Activated T-cell treated with anti-CD3 and anti-CD28 coated beads, Interleukin-2, amount 50 U/mL, for 72 hours (primary cell): ENCODE measurements at places on chromosomes 7 and 10. TPM values are rescaled to one million over a fixed set of nuclear protein-coding genes. Genes with fewer than 3 reads are reported as not detected.

DNA sequence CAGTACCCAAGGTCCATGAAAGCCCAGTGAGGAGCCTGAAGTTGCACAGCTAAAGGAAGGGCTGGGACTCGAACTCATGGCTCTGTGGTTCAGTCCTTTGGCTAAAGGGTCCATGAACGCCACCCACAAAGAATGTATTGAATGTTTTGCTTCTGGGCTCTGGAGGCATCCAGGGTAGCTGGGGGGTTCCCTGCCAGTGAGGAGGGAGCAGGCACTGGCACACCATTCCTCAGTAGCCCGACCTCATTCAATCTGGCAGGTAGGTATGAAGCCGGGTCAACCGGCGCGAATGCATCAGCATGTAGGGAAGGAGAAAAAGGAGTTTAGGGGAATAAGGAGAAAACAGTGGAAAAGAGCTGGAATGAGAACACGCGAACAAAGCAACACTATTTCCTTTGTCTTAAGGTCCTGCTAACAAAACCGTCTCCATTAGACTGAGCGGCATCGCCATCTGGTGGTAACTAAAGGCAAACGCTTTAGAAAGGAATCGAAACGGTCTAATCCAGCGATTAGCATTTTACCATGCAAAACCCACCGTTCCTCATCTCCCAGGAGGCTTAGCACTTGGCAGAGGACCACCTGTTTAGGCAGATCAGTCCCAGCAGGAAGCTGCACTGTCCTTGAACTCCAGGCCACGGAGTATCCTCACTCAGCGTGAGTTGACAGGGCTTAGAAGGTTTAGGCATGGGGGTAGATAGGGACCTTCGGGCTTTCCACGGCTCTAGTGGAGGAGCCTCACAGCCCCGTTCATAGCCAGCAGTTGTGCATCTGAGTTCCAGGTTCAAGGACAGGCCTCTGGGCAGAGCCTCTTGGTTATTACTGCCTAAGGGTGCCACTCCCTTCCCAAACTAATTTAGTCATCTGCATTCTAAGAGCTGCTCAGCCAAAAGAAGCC is 122.8 kb downstream of the UBE2H start:
- peak overlapping the region; percentile 10 for H3K27ac ChIP-seq
- DNase-seq: peak; percentile 59
- peaks cover 25% of the 10 kb centered on the region for H3K4me1 ChIP-seq
- no peaks in the 10 kb centered on the region for H3K36me3 ChIP-seq
- no peaks in the 10 kb centered on the region for H3K27me3 ChIP-seq

DNA sequence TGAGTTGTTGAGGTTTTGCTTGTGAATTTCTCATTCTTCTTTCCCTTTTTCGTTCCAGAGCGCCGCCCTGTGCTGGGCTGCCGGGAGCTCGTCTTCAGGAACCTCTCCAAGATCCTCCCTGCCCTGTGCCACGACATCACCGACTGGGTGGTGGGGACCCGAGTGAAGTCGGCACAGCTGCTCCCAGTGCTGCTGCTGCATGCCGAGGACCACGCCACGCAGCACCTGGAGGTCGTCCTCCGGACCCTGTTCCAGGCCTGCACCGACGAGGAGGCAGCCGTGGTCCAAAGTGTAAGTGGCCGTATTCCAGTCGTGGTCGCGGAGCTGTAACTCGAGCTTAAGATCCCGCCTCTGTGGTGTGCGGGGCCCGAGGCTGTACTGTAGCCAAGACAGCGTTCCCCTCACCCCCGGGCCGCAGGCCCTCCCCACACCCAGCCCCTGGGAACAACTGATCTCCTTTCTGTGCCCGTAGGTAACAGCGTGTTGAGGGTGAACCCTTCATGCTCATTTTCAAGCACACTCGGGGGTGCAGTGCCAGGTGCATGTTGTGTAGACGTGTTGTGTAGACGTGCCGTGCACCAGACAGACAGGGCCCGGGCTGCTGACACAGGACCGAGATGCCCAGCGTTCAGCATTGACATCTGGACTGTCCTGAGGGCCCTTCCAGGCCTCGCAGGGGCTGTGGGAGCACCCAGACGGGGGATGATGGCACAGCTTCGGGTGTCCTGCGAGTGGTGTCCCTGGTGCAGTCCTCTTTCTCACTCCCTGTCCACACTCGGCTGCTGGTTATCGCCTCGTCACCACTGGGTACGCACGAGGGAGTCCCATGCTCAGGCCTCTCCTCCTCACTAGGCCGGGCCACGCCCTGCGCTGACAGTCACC is 27.7 kb upstream of the PRKAR1B start:
- H3K27me3 ChIP-seq: no peaks in the 10 kb centered on the region
- DNase-seq: no peak
- H3K36me3 ChIP-seq: no peaks in the 10 kb centered on the region
- H3K4me3 ChIP-seq: no peak overlapping the region
- no peak overlapping the region for H3K27ac ChIP-seq
- H3K4me1 ChIP-seq: no peaks in the 10 kb centered on the region

GRCh38 chr7:145265180-145265579 is 429.3 kb upstream of the TPK1 start:
- DNase-seq: no peak
- no peaks in the 10 kb centered on the region for H3K4me1 ChIP-seq
- H3K27ac ChIP-seq: no peak overlapping the region
- H3K36me3 ChIP-seq: no peaks in the 10 kb centered on the region
- H3K4me3 ChIP-seq: no peak overlapping the region

The SFRP4 gene
- not detected for total RNA-seq

GRCh38 chr7:135207406-135208101 is 3.8 kb downstream of the WDR91 start:
- peaks cover 11% of the 10 kb centered on the region for H3K36me3 ChIP-seq
- H3K27ac ChIP-seq: no peak overlapping the region
- H3K27me3 ChIP-seq: no peaks in the 10 kb centered on the region

DNA sequence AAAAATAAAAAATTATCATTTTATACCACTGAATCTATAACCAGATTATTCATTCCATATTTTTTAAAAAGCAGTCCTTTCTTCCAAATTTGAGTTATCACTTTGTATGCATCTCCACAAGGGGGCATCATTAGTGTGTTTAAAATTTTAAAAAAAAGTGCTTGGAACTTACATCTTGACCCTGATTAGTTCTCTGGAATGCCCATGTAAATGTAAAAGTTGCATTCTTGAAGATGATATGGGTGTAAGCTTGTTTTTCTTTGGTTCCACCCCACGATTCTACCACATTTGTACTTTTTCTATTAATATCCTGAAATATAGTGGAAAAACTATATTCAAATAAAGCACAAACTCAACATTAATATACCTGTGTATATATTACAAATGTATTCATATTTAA is 144.9 kb downstream of the ELAPOR2 start:
- no peaks in the 10 kb centered on the region for H3K27me3 ChIP-seq
- H3K36me3 ChIP-seq: no peaks in the 10 kb centered on the region
- H3K4me1 ChIP-seq: peaks cover 8% of the 10 kb centered on the region
- H3K27ac ChIP-seq: no peak overlapping the region
- DNase-seq: no peak

- DNase-seq: no peak
- no peaks in the 10 kb centered on the region for H3K4me1 ChIP-seq
- no peak overlapping the region for H3K4me3 ChIP-seq
- no peak overlapping the region for H3K27ac ChIP-seq
- no peaks in the 10 kb centered on the region for H3K36me3 ChIP-seq
Measured at GRCh38 chr7:14606101-14606500, 296.4 kb downstream of the DGKB start.

DNA sequence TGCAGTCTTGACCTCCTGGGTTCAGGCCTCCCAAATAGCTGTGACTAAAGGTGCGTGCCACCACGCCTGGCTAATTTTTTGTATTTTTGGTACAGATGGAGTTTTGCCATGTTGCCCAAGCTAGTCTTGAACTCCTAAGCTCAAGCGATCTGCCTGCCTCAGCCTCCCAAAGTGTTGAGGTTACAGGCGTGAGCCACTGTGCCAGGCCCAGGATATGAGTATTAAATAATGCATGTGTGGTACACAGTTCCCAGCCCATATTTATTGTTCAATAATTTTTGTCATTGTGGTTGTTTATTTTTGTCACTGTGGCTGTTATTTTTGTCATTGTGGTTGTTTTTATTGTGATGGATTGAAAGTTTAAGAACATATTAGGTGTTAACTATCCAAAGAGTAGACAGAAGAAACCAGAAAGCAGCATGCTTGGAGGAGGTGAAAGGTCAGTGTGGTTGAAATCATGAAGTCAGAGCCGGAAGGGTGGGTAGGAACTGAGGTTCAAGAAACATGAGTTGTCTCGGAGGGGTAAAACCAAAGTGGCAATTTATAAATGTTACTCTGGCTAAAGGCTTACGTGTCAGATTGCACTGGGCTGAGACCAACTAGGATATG is 45.0 kb downstream of the MRC1 start:
- no peak for DNase-seq
- no peaks in the 10 kb centered on the region for H3K4me1 ChIP-seq
- no peaks in the 10 kb centered on the region for H3K27me3 ChIP-seq
- no peaks in the 10 kb centered on the region for H3K36me3 ChIP-seq
- H3K4me3 ChIP-seq: no peak overlapping the region
- no peak overlapping the region for H3K27ac ChIP-seq

The PNLIPRP2 gene
- total RNA-seq: not detected

- no peaks in the 10 kb centered on the region for H3K4me1 ChIP-seq
- peaks cover 17% of the 10 kb centered on the region for H3K27me3 ChIP-seq
- no peak overlapping the region for H3K4me3 ChIP-seq
- H3K27ac ChIP-seq: no peak overlapping the region
Measured at GRCh38 chr7:143126146-143126545, 5.7 kb upstream of the PIP start.

DNA sequence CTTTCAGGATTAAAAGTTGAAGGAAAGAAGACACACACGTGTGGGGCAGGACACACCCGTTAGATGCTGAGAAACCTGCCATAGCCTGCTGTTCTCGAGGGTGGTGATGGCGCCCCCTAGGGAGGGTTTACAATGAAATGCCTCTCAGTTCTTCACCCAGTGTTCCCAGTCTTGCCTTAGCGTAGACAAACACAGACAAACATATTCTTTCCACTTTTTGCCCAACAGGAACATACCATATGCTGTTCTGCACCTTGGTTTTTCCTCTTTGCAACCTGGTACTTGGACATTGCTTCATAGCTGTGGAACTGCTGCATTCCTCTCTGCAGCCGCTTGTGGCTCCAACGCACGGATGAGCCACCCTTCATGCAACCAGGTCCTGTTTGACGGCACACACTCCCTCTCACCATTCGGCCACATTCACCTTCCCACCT is 23.3 kb upstream of the HSPA12A start:
- no peak overlapping the region for H3K27ac ChIP-seq
- H3K4me1 ChIP-seq: no peaks in the 10 kb centered on the region
- H3K36me3 ChIP-seq: no peaks in the 10 kb centered on the region
- peak; percentile 51 for DNase-seq
- H3K27me3 ChIP-seq: peaks cover 77% of the 10 kb centered on the region

The NEUROD6 gene
- not detected for total RNA-seq

GRCh38 chr7:135753616-135754413 is 5.2 kb upstream of the FAM180A start:
- no peak overlapping the region for H3K4me3 ChIP-seq
- no peak overlapping the region for H3K27ac ChIP-seq
- DNase-seq: no peak
- peaks cover 32% of the 10 kb centered on the region for H3K27me3 ChIP-seq

- H3K4me3 ChIP-seq: no peak overlapping the region
Measured at GRCh38 chr10:37566332-37566731, 291.1 kb downstream of the ZNF248 start.

DNA sequence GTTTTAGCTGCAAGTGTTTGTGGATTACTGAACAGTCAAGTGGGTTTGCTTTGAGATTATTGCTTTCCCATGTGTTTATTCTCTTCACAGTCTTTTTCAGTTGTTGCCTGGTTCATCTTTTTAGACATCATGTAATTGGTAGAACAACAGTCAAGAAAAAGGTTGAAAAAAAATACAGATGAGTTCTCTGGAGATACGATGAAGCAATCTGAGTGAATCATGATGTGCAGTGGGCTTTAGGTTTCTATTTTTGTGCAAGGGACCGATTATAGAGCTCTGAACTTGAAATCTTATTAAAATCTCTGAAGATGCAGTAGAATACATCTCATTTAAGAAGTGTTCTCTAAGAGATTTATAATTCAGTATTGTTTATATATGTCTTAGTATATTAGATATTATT is 145.7 kb downstream of the SDK1 start:
- no peak overlapping the region for H3K4me3 ChIP-seq
- peaks cover 3% of the 10 kb centered on the region for H3K36me3 ChIP-seq
- no peak overlapping the region for H3K27ac ChIP-seq
- no peak for DNase-seq
- H3K27me3 ChIP-seq: no peaks in the 10 kb centered on the region
- H3K4me1 ChIP-seq: no peaks in the 10 kb centered on the region

DNA sequence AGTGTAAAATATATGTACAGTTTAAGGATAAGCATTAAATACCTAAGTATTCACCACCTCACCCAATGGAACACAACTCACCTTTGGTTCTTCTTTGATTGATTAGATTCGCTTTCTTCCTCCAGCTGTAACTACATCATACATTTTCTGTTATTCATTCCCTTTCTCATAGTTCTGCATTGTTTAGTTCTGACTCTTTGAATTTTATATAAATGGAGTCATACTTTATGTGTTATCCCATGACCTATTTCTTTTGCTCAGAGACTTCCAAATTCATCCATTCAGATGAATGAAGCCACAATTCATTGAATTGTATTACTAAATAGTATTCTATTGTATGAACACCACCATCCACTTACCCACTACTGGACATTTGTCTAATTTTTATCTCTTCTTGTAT is 12.3 kb downstream of the THNSL1 start:
- H3K27ac ChIP-seq: no peak overlapping the region
- H3K36me3 ChIP-seq: no peaks in the 10 kb centered on the region
- no peaks in the 10 kb centered on the region for H3K4me1 ChIP-seq
- no peak overlapping the region for H3K4me3 ChIP-seq
- no peak for DNase-seq
- no peaks in the 10 kb centered on the region for H3K27me3 ChIP-seq

GRCh38 chr10:101291331-101292193 is 62.3 kb upstream of the LBX1 start:
- DNase-seq: peak; percentile 58
- H3K4me1 ChIP-seq: peaks cover 5% of the 10 kb centered on the region
- no peak overlapping the region for H3K27ac ChIP-seq

The TSPAN33 gene
- total RNA-seq: 17.3 TPM

- no peaks in the 10 kb centered on the region for H3K27me3 ChIP-seq
- H3K36me3 ChIP-seq: no peaks in the 10 kb centered on the region
- no peaks in the 10 kb centered on the region for H3K4me1 ChIP-seq
- no peak overlapping the region for H3K27ac ChIP-seq
Measured at GRCh38 chr10:92530421-92530820, 43.5 kb downstream of the IDE start.

The PIK3CG gene
- 10.2 TPM for total RNA-seq

- H3K27ac ChIP-seq: no peak overlapping the region
- no peaks in the 10 kb centered on the region for H3K27me3 ChIP-seq
- H3K36me3 ChIP-seq: peaks cover 6% of the 10 kb centered on the region
- no peak for DNase-seq
- H3K4me3 ChIP-seq: no peak overlapping the region
Measured at GRCh38 chr7:77235276-77235675, 35.7 kb upstream of the FGL2 start.

GRCh38 chr7:41872966-41873365 is 170.1 kb upstream of the INHBA start:
- no peak for DNase-seq
- H3K36me3 ChIP-seq: peaks cover 4% of the 10 kb centered on the region
- no peak overlapping the region for H3K27ac ChIP-seq
- H3K4me1 ChIP-seq: peaks cover 12% of the 10 kb centered on the region
- H3K27me3 ChIP-seq: peaks cover 55% of the 10 kb centered on the region

The SFRP5 gene
- total RNA-seq: not detected

The PSMG3 gene
- total RNA-seq: 49.7 TPM

- H3K27ac ChIP-seq: no peak overlapping the region
- H3K4me1 ChIP-seq: peaks cover 8% of the 10 kb centered on the region
- H3K27me3 ChIP-seq: no peaks in the 10 kb centered on the region
- no peak for DNase-seq
- H3K4me3 ChIP-seq: no peak overlapping the region
- H3K36me3 ChIP-seq: no peaks in the 10 kb centered on the region
Measured at GRCh38 chr7:70390251-70390650, 741.7 kb upstream of the GALNT17 start.

The TMEM229A gene
- not detected for total RNA-seq

The RBP3 gene
- not detected for total RNA-seq

The LRIT2 gene
- total RNA-seq: not detected

The HECTD2 gene
- 5.4 TPM for total RNA-seq
